ENCODE measurements at places on chromosomes 16 and 17.
A peak's percentile ranks its signal among the peaks of the same experiment; 100 is the strongest.

- DNase-seq, result no peak
Measured at GRCh38 chr17:29789196-29790170, 140.5 kb downstream of the SSH2 start.

- DNase-seq, result no peak
Measured at GRCh38 chr16:5557966-5558365, 460.4 kb upstream of the EEF2KMT start.

DNA sequence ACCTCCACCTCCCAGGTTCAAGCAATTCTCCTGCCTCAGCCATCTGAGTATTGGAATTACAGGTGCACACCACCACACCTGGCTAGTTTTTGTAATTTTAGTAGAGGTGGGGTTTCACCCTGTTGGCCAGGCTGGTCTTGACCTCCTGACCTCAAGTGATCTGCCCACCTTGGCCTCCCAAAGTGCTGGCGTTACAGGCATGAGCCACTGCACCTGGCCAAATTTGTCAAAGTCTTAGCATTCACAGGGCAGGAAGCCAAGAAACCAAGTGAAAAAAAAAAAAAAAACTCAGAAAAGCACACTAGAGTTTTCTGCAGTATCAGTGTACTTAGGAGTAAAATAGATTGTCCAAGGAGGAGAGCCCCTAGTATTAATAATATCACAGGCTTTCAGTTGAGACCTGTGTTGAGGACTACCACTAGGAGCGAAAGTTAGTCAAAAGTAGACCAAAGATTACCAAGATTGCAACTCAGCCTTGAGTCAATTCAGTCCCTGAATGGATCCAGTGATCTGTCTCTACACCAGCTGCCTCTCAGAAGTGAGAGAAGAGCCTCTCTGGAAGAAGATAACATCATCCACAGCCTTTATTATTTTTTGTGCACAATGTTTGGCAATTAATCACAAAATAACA lies 159.7 kb downstream of the CEP112 start:
- DNase-seq, result no peak

DNA sequence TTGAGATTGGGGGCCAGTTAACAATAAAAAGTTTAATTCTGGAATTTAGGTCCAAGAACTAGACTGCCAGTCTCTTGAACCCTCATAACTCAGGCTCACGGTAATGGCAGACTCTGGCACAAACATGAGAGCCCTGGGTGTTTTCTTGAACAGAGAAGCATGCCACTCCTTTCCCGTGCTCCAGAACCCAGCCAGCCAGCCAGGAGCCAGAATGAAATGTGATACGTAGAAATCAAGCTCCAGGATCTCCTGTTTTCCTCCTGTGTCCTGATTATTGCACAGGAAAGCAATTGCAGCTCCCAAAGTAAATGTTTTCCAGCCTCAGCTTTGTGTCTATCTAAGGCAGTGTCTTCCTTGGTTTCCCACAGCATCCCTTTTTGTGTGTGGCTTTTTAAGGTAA lies 46.2 kb upstream of the NOL11 start:
- DNase-seq, result no peak

DNA sequence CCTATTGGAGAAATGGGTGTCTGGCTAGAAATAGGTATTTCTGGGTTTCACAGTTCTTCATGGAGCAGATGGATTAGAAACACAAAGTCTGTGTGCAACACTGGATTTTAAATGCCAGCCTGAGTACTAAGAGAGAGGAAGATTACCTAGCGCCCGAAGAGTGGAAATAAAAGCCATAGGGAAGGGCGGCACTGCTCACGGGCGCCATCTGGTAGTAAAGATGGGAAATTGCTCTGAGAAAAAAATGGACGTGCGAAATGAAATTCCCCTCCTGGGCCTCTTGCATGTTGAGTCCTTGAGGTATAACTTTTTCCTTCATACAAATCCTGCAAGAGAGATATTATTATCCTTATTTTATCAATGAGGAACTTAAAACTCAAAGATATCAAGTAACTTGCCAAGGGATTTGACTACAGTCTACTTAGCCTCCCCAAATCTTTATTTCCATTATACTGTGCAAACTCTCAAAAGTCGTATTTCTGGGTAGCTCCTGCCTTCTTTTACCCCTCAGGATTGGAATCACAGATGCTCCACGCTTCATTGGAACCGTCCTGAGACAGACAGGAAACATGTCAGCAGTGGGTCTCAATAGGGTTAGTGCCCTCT lies 72.8 kb downstream of the MMD start:
- DNase-seq, result peak; percentile 37

DNA sequence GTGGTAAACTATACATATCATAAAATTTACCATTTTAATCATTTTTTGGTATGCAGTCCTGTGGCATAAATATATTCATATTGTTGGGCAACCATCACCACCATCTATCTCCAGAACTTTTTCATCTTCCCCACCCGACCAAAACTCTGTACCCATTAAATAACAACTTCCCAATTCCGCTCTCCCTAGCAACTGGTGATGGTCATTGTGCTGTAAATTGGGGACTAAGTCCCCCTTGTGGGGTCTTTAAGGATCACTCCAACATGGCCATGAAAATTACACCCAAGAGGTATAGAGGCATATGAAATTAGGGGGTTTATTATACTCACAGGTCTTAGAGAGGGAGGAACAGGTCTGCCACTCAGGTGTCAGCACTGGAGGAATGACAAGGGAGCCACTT lies 57.4 kb upstream of the NKD1 start:
- DNase-seq, result no peak

DNA sequence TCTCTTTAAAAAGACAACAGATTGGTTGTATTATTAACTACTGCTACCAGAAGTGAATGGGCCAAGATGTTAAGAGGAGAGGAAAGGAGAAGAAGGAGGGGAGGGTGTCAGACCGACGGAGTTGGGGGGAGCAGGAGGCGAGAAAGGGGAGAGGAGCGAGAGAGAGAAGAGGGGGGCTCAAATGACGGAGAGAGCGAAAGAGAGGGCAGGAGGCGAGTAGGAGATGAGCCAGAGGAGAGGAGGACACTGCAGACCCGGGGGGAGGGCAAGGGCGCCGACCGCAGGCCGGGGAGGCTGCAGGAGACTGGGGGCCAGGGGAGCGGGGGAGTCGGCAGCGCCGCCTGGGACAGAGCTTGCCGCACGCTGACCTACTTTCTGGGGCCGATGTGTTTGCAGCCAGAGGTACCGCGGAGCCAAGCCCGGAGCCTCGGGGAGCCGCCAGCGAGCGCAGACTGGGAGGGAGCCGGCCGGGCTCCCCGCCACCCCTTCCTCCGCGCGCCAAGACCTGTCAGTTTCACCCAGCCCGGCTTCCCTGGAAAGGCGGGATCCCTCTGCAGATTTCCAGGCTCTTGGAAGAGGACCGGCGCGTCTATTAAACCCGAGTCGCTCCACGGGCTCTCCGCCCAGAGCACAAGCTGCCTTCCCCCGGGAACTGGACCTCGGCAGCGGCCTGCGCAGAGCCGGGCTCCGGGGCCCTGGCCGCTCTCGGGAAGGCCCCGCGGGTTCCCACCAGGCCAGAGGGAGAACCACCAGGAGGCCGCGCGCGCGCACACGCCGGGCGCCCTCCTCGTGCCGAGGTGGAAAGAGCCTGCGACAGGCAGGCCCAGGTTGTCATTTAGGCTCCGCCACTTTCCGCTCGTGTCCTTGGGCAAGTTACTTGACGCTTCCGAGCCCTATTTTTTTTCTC lies 74.6 kb downstream of the CMC2 start:
- peak; percentile 11 for DNase-seq

DNA sequence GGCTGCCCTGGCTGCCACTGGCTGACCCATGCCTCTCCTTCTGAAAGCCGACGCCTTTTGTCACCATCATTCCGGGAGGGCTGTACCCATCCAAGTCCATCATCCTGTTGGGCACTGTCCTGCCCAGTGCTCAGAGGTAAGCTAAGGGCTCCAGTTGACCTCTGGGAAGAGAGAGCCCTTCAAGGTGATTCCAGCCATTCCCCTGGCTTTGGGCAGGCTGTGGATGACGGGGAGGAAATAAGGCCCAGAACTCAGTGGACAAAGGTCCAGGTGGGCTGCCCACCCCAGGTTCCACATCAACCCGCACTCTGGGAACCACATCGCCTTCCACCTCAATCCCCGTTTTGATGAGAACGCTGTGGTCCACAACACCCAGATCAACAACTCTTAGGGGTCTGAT lies 45.8 kb downstream of the NOS2 start:
- DNase-seq, result no peak

- DNase-seq, result no peak
Measured at GRCh38 chr17:9138161-9138717, 116.9 kb downstream of the NTN1 start.

DNA sequence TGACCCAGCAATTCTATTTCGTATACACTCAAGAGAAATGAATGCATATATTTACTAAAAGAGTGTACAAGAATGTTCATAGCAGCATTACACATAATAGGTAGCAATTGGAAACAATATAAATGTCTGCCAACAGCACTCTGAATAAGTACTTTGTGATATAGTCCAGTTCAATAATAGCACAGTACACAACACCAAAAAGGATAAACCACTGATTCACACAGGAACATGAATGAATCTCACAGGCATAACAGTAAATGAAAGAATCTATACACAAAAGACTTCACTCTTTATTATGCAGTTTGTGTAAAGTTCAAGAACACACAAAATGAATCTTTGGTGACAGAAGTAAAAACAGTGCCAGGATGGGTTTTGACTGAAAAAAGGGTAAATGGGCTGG lies 86.3 kb downstream of the NLK start:
- no peak for DNase-seq

DNA sequence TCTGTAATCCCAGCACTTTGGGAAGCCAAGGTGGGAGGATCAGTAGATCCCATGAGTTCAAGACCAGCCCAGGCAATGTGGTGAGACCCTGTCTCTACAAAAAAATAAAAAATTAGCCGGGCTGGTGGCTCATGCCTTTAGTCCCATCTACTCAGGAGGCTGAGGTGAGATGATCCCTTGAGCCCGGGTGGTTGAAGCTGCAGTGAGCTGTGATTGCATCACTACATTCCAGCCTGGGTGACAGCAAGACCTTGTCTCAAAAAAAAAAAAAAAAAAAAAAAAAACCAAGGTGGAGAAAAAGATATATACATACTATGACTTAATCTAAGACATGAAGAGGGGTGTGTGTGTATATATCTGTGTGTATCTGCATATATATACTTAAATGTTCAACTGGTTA lies 26.7 kb downstream of the BBS2 start:
- no peak for DNase-seq

DNA sequence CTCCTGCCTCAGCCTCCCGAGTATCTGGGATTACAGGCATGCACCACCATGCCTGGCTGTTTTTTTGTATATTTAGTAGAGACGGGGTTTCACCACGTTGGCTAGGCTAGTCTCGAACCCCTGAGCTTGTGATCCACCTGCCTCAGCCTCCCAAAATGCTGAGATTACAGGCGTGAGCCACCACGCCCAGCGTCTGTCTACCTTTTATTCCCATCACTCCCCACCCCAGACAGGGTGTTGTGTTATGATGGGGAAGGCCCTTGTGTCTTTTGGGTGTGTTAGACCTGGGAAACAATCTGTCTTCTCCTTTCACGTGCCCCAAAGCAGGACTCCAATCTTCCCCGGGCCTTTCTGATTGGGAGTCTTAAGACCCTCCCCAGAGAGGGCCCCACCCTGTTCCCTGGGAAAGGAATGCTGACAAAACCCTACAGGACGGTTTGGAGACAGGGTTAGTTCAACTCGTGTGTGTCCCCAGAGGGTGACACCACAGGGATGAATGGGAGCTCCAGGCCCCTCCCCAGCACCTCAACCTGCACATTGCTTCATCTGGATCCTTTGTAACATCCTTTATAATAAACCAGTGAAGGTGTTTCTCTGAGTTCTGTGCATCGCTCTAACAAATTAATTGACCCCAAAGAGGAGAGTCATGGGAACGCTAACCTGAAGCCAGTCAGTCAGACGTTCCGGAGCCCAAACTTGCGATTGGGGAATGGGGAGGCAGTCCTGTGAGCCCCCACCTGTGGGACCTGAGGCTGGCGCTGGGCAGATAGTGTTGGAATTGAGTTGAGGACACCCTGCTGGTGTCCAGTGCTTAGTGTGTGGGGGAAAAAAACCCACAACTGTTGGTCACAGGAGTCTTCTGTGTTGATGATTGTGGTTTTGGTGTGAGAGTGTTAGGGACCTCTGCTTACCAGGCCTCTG lies 3.2 kb upstream of the ELOB start:
- no peak for DNase-seq

DNA sequence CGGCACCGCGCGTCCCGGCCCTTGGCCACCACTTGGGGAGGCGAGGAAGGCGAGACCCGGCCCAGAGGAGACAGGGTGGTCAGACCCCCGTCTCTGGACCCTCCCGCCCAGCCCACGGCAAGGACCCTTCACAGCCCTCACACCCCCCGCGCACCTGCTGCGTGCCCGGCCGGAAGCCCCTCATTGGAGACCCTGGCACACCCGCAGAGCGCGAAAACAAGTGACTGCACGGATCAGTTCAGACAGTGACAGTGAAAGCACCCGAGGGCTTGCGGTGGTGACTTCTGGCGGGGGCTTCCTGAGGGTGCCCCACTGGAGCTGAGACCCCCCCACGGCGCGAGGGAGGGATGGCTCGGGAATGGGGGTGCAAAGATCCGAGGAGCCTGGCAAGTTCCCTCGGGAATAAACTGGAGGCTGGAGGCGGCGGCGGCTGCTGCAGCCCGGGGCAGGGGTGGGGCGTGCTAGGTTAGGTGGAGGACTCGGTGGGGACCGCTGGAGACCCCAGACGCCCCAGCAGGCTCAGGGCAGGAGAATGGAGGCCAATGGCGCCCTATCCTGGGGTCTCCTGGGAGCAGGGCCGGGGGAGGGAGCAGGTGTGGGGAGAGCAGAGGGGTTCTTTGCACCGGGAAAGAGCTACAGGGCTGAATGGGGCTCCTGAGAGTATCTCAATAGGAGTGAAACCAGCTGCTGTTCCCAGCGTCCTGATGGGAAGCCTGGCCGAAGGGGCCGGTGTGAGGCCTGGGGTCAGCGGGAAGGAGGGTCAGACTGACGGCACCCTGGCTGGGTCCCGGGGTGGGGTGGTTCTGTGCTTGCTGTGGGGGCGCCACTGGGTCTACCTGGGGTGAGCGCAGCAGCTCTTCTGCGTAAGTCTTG lies 824 bp upstream of the FBXL16 start:
- no peak for DNase-seq

GRCh38 chr17:17710728-17711541 lies 29.7 kb downstream of the RAI1 start:
- DNase-seq, result no peak

GRCh38 chr16:71258372-71258771 lies 27.9 kb upstream of the HYDIN start:
- DNase-seq, result no peak

DNA sequence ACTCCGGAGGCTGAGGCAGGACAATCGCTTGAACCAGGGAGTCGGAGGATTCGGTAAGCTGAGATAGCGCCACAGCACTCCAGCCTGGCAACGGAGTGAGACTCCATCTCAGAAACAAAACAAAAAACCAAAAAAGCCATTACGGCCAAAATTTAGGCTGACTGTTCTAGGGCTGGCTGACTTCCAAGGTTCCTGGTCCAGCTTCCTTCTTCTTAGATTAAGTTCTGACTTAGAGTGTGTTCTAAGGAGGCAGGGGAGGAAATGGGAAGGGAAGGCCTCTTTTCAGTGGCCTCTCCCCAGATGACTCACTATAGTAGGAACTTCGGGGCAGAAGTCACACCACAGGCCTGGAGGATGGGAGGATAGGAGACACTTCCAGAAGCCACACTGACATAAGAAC lies 27.7 kb upstream of the CLEC18B start:
- no peak for DNase-seq

Data from stimulated activated CD4-positive, alpha-beta T cell treated with anti-CD3 and anti-CD28 coated beads, Interleukin-4, amount 100 ng/mL, for 24 hours (primary cell).